ENCODE measurements at places on chromosomes 1 and 21. TPM values are rescaled to one million over a fixed set of nuclear protein-coding genes. Genes with fewer than 3 reads are reported as not detected.
A peak's percentile ranks its signal among the peaks of the same experiment; 100 is the strongest.

DNA sequence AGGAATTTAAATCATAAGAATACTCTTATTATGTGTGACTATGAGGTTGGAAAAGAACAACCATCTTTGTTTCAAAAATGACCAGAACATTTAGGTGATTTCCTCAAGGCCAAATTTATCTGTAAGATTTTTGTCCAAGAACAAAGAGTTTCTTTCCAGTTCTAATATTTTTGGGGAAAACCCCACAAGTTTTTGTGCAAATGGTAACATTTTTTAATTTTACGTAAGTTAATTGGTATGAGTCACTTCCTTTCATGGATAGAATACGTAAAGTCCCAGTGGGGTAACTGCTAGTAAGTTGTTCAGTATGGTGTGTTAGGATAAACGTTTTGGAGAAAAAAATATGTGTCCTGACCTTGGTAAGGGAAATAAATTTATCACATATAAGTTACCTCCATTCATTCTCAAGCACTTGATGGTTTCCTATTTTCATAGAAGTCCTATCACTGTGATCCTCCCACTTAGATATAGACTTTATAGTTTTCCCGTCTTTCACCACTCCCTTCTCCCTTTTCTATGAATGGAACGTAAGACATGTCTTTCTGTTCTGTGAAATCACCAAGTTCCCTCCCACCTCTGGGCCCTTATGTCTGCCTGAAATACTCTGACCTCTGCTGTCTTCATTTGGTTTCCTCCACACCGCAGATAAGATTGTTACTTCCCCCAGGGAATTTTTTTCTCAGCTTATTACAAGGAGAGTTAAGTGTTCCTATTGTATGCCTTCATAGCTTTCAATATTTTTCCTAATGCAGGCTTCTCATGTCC is 34.9 kb upstream of the TSNAX start:
- H3K36me3 ChIP-seq: no peaks in the 10 kb centered on the region
- peaks cover 2% of the 10 kb centered on the region for H3K27me3 ChIP-seq
- no peak overlapping the region for H3K4me3 ChIP-seq
- no peak overlapping the region for H3K27ac ChIP-seq
- DNase-seq: no peak

DNA sequence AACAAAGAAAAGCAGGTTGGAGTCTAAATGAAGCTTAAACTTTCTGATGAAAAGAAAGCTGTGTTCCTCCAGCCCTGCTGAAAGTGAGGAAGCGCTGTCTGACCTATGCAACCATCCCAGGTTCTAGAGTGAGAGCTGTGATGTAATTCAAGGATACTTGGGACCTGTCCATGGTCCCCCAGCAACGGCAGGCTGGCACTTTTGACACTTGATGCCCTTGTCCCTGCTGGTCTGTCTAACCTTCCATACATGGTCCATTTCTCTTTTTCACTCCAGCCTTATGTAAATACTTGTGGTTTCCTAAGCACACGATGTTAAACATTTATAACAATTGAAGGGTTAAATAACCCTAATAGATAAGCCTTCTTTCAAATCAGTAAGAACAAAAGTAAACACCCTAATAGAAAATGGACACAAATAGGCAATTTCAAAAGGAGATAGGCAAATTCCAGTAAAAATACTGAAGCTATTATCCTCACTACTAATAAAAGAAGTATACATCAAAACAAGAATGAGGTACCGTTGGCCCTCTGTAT is 17.7 kb upstream of the KDM4A start:
- no peak for DNase-seq
- H3K27ac ChIP-seq: no peak overlapping the region
- no peaks in the 10 kb centered on the region for H3K4me1 ChIP-seq
- H3K27me3 ChIP-seq: no peaks in the 10 kb centered on the region
- no peak overlapping the region for H3K4me3 ChIP-seq

- peak overlapping the region; percentile 81 for H3K27ac ChIP-seq
- no peaks in the 10 kb centered on the region for H3K27me3 ChIP-seq
- H3K36me3 ChIP-seq: no peaks in the 10 kb centered on the region
Measured at GRCh38 chr1:159854116-159854692, 8.3 kb downstream of the VSIG8 start.

CFAP298 gene
- total RNA-seq: 23.7 TPM

GORAB gene
- 17.4 TPM for total RNA-seq
